ENCODE measurements at places on chromosomes 7 and 10. TPM values are rescaled to one million over a fixed set of nuclear protein-coding genes. Genes with fewer than 3 reads are reported as not detected.

Gene TM9SF3
- 65.9 TPM for total RNA-seq

Gene STYXL1
- 25.6 TPM for total RNA-seq

Gene SLC16A9
- 4.8 TPM for total RNA-seq

Gene RET
- not detected for total RNA-seq

Gene SORBS1
- 0.56 TPM for total RNA-seq

Gene XRCC2
- total RNA-seq: 10.7 TPM

Gene DRGX
- not detected for total RNA-seq

Gene FAM13C
- not detected for total RNA-seq

Gene TMEM130
- not detected for total RNA-seq

Gene SLC26A3
- 0.53 TPM for total RNA-seq

Gene TLL2
- total RNA-seq: 0.72 TPM

Gene TBX20
- not detected for total RNA-seq

Gene TFPI2
- total RNA-seq: 0.28 TPM

Gene OPALIN
- not detected for total RNA-seq

Gene SORCS1
- total RNA-seq: 0.15 TPM

Gene DYNC1I1
- 0.32 TPM for total RNA-seq

Gene RARRES2
- 2.2 TPM for total RNA-seq

Gene CRTAC1
- 0.10 TPM for total RNA-seq

Gene TACC2
- total RNA-seq: 0.21 TPM

Gene TAS2R4
- 0.33 TPM for total RNA-seq

Gene CPEB3
- total RNA-seq: 1.7 TPM

Gene SFTPA1
- 3.7 TPM for total RNA-seq

Data from GM12878 (cell line).